ENCODE measurements at places on chromosomes 5 and 9.

DNA sequence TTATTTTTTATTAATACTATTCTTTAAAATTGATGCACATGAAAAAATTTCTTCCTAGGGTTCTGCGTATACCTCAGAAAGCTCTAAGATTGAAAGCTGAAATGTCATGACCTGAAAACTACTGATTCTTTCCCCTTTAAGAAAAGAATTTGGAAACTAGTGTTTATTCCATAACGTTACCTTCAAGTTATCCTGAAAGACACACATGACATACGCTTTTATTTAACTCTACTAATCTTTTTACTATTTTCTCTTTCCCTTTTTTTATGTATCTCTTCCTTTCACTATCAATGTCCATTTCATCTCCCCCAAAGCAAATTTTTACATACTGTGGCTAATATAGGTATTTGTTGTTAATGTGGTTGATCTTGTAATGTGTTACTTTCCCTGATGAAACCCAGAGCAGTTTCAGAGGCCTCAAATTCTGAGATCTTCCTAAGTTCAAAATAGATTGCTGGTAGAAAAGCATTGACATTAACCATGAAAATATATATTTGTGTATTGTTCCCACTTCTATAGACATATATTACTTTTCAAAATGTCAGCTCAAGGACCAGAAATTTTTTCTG lies 7.4 kb downstream of the NIPBL start:
- no peak for DNase-seq

GRCh38 chr5:172361566-172362238 lies 78.1 kb upstream of the UBTD2 start:
- no peak for DNase-seq

DNA sequence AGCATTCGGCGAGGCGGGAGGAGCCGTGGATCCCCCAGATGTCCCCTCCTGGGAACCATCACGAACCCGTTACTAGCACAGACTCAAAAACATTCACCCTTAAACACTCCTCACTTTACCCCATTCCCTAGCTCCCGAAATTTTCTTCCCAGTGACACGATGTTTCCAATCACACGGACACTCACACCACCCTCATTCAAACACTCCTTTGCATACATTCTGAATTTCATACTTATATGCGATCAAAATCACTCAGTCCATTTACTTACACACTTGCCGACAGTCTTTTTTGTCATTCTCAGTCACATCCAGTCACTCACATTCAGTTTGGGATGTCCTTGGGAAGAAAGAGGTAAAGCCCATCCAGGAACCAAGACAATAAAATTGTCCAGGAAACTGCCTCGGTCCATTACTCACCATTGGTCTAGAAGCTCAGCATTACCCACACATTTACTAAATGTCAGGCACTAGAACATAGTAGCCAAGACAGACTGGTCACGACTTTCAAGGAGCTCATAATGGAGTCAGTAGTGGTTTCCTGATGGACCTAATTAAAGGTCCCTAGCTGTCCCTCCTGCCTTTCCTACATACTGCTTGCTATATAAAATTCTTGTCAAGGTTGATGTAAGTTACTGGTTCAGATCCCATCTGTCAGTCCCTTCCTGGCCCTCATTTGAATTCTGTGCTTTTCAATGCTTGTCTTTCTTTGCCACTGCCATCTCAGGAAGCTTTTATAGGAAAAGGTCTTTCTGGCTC lies 574 bp downstream of the SLC35A4 start:
- DNase-seq = no peak

DNA sequence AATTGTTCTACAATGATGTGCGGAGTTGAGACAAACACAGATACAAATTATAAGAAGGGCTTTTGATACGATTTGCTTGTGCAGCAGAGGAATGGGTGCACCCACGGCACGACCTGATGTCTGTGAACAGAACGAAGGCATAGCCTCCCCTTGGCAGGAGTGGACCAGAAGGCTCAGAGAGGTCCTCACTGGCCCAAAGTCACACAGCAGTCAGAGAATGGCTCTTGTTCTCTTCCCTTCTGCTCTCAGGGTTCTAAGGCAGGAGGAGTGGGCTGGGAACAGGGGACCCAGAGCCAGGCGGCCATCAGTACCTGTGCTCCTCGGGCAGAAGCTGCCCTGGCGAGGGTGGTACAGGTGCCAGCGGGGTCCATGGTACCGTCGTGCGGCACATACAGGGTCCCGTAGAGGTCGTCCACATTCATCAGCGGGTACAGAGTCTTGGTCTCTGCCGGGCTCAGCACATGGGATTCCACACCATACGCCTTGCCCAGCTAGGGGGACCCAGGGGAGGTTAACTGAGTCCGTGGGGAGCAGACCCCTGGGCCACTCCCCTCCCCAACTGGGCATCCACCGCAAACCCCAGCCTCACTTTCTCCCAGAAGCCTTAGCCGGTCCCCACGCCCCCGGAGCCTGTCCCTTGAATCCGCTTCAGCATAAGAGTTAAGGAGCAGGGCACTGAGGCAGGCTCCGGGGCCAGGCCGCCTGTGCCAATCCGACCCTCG lies 7.0 kb downstream of the SARDH start:
- DNase-seq = no peak

DNA sequence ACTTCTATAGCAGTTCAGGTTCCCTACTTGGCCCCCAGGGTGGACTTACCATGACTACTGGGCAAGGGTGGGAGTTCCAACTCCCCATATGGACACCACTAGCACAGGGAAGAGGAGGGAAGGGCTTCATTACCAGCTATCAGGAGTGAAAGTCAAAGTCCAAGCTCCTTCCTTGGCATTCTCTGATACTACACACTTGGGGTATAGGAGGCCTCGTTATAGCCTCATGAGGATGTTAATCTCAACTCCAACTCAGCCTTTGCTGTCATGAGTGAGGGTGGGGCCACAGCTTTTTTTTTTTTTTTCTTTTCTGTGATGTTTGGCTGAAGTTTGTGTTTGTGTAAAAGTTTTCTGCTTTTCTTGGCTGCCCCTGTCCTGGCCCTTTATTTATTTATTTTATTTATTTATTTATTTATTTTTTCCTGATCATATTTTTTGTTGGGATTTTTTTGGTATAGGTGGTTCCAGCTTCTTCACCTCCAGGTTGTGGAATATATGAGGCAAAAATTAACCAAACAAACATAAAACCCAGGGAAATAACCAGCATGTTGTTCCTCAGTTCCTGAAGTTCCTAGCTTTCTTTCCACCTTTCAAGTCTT lies 8.7 kb downstream of the GARIN3 start:
- peak; percentile 50 for DNase-seq

- no peak for DNase-seq
Observed at GRCh38 chr5:77748160-77748559, 28.0 kb downstream of the TBCA start.

GRCh38 chr5:132176521-132176945 lies 51.1 kb downstream of the P4HA2 start:
- DNase-seq = no peak

GRCh38 chr9:28882529-28882928 lies 1309.2 kb upstream of the C9orf72 start:
- DNase-seq = no peak

DNA sequence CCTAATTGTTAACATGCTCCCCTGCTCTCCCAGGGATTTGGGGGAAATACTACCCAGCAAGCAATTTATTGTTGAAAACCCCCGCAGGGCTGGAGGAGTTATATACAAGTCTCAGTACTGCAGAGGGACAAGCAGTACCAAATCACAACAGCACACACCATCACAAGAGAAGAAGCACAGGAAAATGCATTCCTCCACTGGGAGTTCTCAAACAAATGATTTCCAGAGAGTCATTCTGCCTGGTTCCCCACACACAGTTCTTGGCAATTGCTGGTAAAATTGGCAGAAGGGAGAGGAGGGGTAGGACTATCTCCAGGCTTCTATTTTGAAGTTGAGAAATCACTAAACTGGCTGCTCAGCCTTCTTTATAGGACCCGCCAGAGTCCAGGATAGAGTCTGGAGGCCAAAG lies 16.8 kb downstream of the SIL1 start:
- no peak for DNase-seq

- no peak for DNase-seq
Observed at GRCh38 chr5:172854451-172854871, 20.4 kb downstream of the ERGIC1 start.

GRCh38 chr5:176899296-176899891 lies at the start of gene HK3:
TSS of gene HK3 (minus strand) at chr5:176899346. CDS start at chr5:176896159, 3,187 bp downstream.
- peak; percentile 86 for DNase-seq

GRCh38 chr5:131394128-131394527 lies 130.3 kb downstream of the CDC42SE2 start:
- DNase-seq = no peak

- DNase-seq = no peak
Observed at GRCh38 chr5:69038539-69038938, 55.3 kb upstream of the SLC30A5 start.

GRCh38 chr5:65041296-65042158 lies 272.8 kb downstream of the CWC27 start:
- no peak for DNase-seq

DNA sequence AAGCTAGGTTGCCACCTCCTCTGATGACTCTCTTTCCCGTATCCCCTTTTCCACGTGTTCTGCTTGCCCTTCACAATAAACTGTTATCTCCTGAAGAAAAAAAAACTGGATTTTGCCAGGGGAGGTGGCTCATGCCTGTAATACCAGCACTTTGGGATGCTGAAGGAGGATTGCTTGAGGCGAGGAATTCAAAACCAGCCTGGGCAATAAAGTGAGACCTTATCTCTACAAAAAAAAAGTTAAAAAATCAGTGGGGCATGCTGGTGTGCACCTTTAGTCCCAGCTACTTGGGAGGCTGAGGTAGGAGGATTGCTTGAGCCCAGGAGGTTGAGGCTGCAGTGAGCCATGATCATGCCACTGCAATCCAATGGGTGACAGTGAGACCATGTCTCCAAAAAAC lies 81.7 kb upstream of the IL6ST start:
- no peak for DNase-seq

DNA sequence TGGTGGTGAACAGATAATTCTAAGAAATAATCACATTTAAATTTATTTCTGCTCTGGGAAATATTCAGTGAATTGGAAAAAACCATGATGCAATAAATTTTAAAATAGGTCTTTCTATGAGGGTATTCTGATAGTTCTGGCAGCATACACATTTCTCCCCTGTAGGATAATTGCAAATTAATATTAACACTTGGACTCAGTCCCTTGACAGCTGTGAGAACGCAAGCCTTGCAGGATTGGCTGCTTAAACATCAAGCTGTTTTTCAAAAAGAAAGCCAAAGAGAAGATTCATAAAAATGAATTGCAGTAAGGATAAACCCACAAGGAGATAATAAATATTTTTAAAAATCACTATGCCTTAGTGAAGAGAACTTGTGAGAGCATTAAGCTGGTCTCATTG lies 180.0 kb downstream of the MTRR start:
- no peak for DNase-seq
